ENCODE measurements at places on chromosomes 2 and 18.

DNA sequence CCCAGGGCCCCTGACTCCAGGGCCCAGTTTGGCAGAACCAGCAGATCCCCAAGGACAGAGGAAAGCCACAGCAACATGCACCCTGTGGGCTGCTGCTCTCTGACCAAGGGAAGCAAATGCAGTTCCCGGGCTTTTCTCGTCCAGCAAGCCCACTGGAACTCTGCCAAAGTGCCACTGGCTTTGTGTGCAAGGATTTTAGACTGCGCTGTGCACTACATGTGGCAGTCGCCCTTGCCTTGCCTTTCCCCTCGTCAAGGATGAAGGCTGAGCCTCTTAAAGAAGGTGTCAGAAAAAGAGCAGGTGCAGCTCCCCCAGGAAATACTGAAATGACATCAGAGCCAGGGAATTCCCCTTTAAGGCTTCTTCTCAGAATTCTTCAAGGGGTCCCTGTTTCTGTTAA lies 199.2 kb downstream of the TFCP2L1 start:
- DNase-seq: no peak

DNA sequence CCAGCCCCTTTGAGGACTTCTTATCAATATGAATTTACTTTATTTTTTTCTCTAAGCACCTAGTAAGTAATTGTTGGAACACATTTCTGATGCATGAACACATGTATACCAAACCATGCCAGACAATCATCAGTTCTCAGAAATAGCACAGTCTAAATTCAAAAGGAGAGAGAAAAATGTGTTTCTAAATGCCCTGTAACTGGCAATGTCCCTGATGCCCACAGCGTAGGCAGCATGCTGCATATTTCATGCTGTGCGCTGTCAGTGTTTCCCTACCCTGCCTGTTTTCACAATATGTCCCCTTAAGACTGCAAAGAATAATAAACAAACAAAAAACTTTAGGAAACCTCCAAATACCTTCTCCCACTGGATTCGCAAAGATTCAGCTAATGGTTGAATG lies 881.0 kb upstream of the CHAC2 start:
- DNase-seq: no peak

DNA sequence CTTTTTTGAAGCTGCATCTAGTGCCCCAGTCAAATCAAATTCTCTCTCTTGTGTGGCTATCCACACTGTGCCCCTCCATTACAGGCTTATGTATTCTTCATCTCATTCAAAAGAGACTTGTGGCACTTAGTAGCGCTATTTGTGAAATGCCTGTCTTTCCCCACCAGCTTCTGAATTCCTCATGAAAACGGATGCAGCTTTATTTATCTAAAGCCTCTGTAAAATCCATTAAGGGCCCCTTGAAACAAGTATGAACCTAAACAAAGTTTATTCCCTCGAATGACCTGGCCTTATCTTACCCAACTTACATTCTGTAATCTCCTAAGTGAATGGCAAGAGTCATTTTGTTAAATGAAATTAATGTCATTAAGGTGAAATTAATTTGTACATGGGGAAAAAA lies 417.4 kb upstream of the PIK3C3 start:
- DNase-seq: no peak

DNA sequence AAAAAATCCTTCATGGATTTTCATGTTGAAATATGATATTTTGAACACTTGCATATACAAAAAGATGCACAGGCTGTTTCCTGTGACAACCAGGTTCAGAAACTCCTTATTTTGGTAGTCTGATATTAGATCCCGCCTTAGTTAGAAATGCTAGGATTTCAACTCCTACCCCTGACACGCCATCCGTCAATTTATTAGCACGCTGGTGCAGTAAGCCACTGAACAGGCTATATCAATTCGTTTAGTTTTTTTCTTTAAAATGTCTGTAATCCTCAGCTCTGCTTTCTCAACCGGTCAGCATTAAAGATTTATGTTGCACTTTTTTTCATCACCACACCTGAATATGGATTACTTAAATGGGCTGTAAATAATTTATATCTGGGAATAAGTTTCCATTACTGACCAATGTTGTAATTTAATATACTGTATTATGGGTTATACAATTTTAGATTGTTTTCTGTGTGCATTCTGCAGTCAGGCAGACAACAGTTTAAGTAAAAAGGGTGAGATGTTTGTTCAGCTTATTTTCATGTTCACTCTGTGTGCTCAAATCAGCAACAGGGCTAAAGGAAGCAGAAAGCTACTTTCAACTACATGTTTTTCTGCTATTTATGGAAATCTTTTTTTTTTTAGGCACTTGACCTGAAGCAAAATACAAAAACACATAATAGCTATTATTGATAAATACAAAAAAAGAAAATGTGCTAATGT lies 227.7 kb downstream of the ARHGAP15 start:
- DNase-seq: no peak

DNA sequence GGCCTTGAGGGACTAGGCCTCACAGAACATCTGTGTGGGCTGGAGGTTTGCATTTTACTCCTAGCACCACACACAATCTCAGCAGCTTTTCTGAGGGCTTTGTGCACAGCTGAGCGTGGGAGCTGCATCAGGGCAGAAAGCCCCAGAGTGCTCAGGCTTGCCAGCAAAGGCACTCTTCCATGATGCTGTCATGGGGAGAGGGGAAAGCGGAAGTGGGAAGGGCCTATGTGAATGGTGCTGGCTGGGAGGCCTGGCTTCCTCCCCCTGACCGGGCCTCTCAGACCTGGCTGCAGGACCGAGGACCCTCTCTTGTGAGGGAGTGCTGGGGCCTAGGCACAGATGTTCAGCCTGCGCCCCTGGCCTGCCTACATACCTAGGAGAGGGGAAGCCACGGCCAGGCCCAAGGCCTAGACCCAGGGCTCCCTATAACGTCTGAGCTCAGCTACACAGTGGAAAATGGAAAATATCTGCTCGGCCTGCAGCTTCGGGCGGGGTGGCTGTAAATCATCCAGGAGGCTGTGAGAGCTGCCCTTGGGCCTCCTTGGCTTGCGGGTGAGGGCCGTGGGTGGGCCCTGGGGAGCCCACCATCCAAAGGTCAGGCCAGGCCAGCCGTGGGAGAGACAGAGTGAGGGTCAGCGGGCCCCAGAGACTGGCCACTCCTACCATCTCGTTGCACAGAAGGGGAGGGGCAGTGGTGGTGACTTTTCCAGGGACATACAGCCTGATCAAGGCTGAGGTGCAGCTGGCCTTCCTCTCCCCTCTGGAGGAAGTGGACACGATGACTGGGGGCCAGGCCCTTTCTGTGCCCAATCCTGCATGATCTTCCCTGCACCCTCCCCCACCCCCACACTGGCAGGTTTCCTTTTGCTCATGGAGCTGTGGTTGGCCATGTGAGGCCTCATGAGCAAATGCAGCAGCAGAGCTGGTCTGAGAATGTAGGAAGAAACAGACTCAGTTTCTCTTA lies 22.8 kb downstream of the GLI2 start:
- no peak for DNase-seq

DNA sequence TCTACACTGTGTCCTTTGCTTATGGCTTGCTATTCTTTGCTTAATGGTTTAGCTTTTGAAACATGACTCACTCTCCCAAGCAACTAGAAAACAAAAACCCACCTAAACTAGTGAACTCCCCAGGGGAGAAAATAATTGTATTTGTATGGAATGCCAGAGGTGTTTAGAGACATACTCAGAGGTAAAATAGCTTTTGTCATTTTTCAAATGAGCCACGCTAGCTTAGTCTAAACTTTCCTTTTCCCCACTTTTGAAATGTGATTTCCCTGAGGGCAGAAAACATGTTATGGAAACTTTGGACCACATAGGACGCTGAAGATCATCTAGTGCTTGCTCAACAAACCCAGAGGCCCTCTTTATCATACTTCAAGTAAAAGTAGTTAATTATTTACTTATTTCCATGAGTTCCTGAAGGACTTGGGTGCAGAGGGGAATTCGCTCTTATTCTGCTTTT lies 16.5 kb upstream of the CYTIP start:
- no peak for DNase-seq

- DNase-seq: no peak
Observed at GRCh38 chr2:41496908-41497307, 550.9 kb upstream of the PKDCC start.

- DNase-seq: no peak
Observed at GRCh38 chr18:990197-990596, 85.5 kb downstream of the ADCYAP1 start.

GRCh38 chr2:234191819-234192407 lies 141.4 kb downstream of the SPP2 start:
- no peak for DNase-seq

GRCh38 chr18:12028040-12028628 lies 46.8 kb downstream of the IMPA2 start:
- no peak for DNase-seq

GRCh38 chr18:26479065-26479680 lies 69.2 kb downstream of the KCTD1 start:
- no peak for DNase-seq

GRCh38 chr18:77250926-77251729 lies 1.5 kb downstream of the GALR1 start:
- DNase-seq: no peak

DNA sequence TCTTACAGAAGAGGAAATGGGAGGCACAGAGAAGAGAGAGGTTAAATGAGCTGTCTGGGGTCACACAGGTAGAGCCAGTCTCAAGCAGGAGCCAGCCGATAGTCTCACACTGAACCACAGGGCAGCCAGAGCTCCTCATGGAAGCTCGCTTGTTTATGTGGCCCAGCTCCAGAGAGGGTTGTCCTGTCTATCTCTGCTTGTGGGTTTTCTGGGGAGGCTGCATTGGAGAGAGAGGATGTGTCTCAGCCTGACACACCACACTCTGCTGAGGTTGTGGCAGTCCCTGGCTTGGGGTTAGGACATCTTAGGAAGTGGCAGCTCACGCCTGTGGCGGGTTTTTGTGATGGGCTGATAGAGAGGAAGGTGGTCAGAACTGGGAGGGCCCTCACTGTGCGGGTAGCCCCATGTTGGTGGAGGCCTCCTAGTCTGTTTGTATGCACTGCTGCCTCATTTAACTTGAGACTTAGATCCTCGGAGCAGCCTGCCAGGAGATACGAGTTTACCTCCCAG lies 52.3 kb downstream of the TCF7L1 start:
- DNase-seq: no peak

GRCh38 chr2:224401641-224402342 lies at the start of gene FAM124B:
Gene FAM124B, minus strand, starts transcription at chr2:224402107. Its CDS starts 339 bp downstream, at chr2:224401768.
- no peak for DNase-seq

DNA sequence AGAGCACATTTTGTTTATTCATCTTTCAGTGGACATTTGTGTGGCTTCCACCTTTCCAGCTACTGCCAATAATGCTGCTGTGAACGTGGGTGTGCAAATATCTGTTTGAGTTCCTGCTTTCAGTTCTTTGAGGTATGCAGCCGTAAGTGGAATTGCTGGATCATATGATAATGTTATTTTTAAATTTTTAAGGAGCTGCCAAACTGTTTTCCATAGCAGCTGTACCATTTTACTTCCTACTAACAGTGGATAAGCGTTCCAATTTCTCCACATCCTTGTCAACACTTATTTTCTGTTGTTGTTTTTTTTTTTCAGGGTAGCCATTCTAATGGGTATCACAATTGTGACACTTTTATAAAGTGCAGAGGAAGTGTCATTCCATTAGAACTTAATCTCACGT lies 162.5 kb downstream of the NCK2 start:
- DNase-seq: no peak

GRCh38 chr2:45649462-45649857 lies 2.0 kb upstream of the PRKCE start:
- no peak for DNase-seq

- DNase-seq: no peak
Observed at GRCh38 chr2:239927424-239927981, 97.6 kb downstream of the NDUFA10 start.

GRCh38 chr18:834082-834720 lies 22.2 kb upstream of the YES1 start:
- no peak for DNase-seq

- DNase-seq: no peak
Observed at GRCh38 chr2:127161176-127162136, 54.5 kb upstream of the BIN1 start.

DNA sequence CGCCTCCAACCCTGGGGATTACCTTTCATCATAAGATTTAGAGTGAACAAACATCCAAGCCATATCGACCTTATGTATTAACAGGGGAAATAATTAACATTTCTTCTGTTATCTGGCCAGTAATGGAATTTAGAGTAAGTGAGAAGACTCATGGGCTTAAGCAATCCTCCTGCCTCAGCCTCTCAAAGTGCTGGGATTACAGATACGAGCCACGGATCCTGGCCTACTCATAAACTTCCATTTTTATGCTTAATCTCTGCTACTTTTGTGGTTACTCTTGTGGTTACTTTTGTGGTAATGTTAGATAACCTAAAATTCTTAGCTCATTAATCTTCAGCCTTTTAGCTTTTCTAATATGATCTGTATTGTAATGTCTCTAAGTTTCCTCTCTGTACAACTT lies 159.3 kb upstream of the SLC8A1 start:
- no peak for DNase-seq

- DNase-seq: no peak
Observed at GRCh38 chr2:216664593-216665034, 30.7 kb downstream of the IGFBP5 start.

DNA sequence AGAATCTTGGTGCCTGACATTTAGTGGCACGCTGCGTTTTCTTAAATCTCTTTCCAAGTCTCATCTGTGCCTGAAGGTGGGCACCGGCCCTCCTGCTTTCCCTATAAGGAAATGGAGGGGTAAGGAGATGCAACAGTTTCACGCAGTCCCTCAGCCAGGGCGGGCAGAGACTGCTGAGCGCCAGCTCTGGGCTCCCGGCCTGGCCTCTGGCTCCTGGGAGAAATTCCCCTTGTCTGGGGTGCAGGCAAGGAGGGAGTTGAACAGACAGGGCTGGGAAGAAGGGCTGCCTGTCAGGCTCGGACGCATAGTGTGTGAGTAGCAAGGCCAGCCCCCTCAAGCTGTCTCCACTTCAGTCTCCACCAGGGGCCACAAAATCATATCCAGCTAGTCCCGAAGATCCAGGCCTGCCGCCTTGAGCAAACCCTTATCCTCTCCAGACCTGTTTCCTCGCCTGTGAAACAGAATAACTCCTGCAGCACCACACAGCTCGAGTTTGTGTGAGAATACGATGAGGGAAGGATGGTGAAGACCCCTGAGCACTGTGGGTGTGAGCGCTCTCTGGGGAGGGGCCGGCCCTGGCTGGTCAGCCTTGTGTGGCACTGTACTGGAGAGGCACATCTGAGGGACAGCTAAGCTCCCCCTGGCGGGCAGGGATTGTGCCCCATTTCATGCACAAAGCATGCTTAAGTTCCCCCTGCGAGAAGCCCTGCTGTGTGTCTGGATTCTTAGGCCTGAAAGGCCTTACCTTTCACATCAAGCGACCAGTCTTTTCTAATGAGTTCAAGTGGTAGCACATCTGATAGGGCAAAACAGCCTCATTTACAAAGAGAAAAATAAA lies 33.8 kb downstream of the SDC1 start:
- DNase-seq: no peak

GRCh38 chr2:187544371-187545080 lies 9.7 kb downstream of the TFPI start:
- DNase-seq: no peak

Data from NCI-H510A (cell line).